ENCODE measurements at places on chromosomes 11 and 22.

DNA sequence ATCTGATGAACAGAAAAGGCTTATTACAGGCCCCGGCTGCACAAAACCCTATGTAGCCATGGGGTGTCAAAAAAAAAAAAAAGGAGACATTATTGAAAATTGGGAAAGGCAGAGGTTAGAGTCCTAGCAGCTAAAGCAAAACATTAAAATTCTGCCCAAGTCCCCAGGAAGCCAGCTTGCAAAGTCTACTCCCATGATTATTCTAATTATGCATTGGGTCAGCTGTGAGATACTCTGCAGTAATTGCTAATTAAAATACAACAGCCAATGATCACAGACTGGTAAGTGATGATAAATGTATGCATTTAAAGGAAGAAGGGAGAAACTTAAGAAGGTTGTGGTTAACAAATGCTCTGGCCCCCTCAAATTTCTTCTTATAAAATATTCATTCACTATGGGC lies 286.9 kb upstream of the PITPNB start:
- DNase-seq = no peak

DNA sequence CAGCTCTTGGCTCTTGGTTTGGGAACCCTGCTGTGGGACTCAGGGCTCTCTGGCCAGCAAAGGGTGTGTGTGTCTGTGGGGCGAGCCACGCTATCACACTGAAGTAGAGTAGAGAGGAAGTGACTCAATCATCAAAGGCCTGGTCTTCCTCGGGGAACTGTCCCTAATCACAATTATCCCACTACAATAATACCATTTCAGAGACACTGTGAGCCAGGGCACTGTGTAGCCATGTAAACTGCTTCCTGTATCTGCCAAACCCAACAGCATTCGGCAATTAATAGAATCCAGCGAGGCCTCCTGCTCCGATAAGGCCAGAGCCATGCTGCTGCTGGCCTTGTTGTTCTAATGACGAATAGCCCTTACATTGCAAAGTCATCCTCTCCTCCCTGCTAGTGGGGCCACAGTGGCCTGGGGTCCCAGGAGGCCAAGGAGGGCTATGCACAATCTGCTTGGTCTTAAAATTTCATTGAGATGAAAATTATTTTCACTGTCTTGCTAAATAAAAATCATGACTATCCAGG lies 49.8 kb upstream of the LMO2 start:
- no peak for DNase-seq

- DNase-seq = no peak
These were observed 2.9 kb downstream of the CLCF1 start for GRCh38 chr11:67370351-67371076.

- DNase-seq = no peak
These were observed 150.6 kb upstream of the CCDC179 start for GRCh38 chr11:23010790-23011335.

GRCh38 chr11:134399293-134399654 lies 12.8 kb downstream of the B3GAT1 start:
- DNase-seq = no peak

DNA sequence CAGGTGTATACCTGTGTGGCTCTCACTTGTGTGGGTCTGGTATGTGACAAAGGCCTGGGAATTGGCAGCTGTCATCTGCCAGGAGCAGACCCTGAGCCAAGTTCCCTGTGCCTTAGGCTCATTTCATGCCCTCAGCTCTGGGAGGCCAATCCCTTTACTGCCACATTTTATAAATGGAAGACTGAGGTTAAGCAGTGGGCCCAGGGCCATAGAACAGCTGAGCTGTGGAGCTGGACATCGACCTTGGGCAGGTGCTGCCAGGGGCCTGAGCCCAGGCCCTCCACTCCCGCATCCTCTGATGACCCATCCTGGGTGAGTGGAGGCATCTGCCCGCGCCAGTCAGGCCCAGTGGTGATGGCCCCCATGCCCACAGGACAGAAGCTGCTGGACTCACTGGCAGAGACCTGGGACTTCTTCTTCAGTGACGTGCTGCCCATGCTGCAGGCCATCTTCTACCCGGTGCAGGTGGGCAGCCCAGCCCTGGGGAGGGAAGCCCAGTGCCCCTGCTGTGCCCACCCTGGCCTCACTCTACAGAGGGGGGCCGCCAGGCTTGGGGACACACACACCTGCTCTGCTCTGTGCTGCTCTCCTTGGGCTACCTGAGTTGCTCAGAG lies 20.9 kb upstream of the ARHGAP8 start:
- no peak for DNase-seq

DNA sequence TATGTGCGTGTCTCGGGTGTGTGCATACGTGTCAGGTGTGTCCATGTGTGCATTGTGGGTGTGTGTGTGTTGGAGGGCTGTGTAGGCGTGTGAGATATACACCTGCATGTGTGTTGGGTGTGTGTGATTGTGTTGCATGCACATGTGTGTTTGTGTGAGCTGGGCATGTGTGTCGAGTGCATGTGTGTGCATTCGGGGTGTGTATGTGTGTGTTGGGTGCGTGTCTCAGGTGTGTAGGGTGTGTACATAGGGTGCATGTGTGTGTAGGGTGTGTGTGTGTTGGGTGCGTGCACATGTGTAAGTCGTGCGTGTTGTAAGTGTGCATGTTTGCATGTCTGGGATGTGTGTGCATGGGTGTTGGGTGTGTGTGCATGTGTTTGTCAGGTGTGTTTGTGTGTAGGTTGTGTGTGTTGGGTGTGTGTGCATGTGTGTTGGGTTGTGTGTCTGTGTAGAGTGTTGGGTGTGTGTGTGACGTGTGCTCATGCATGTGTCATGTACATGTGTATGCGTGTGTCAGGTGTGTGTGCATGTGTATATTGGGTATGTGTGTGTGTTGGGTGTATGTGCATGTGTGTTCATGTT lies 4.1 kb downstream of the MUC6 start:
- DNase-seq = no peak

DNA sequence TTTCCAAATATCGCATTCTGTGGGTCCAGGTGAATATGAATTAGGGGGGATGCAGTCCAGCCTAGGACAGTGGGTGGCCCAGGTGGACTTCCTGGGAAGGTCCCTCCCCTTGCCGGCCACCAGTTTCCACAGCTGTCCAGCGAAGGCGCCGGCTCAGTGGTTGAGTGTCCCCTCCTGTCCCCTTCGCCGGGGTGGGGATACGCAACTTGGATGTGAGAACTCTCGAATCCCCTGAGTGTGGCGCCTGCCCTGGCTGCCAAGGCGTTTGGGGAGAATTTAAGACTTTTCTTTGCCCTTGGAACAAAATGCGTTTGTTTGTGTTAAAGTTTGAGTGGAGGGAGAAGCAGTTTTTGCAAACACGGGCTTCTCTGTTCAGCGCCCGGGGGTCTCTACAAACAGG lies 123.7 kb downstream of the KCNQ1OT1 start:
- DNase-seq = no peak

GRCh38 chr22:25045159-25045558 lies 92.6 kb downstream of the KIAA1671 start:
- no peak for DNase-seq

DNA sequence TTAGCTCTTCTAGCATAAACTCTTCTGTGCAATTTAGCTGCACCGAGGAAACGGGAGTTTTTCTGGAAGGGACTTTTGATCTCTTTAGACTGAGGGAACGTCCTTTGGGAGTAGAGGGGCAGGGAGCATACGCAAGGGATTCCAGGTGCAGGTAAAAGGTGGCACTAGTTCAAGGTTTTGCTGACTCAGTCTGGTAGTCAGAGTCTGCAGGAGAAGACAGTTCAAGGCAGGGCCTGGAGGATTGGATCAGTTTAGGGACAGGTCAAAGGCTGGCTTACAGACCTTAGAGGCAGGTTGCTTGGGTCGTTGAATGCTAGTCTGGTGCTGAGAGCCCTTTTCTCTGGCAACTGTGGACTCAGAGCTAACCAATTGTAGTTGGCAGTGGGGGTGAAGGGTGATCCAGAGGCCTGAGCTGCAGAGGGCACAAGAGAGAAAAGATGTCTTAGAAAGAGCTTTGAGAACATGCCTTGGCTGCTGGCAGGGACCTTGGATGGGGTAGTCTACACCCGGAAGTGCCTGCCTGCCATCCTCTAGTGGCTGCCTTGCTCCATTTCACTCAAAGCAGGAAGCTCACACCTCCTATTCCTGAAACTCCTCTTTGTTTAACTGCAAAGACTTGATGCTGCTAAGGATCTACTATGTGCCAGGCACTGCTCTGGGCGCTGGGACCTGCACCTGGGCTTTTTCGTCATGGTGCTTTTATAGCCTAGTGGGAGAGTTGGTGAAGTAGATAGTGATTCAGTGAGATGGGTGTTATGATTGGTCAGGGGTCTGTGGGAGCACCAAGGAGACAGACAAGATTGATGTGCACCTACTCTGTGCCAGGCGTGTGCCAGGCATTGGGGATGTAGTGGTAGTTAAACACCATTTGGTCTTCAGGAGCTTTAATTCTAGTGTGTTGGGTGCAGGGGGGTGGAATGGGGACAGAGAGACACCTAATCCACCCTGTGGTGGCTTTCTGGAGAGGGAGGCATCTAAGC lies 17.1 kb downstream of the MIAT start:
- peak; percentile 29 for DNase-seq

GRCh38 chr22:24410110-24410856 lies 17.1 kb upstream of the ADORA2A start:
- no peak for DNase-seq

GRCh38 chr22:46954781-46955180 lies 192.3 kb downstream of the TBC1D22A start:
- DNase-seq = no peak

DNA sequence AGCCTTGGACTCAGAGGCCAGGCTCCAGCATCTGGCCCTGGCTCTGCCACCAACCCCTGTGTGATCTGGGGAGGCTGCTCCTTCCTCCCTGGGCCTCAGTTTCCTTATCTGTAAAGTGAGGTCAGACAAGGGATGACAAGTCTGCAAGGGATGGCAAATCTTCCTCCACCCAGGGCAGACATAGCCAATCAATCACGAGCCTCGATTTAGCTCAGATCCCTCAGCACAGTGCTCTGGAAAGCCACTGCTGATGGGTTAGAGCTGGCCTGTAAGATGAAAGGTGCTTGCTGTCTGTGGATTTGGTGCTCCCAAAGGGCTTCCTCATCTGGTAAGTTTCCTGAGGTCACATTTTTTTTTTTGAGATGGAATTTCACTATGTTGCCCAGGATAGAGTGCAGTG lies 20.2 kb downstream of the NPTXR start:
- no peak for DNase-seq

- DNase-seq = no peak
These were observed 109.1 kb upstream of the TIMP3 start for GRCh38 chr22:32692371-32692770.

DNA sequence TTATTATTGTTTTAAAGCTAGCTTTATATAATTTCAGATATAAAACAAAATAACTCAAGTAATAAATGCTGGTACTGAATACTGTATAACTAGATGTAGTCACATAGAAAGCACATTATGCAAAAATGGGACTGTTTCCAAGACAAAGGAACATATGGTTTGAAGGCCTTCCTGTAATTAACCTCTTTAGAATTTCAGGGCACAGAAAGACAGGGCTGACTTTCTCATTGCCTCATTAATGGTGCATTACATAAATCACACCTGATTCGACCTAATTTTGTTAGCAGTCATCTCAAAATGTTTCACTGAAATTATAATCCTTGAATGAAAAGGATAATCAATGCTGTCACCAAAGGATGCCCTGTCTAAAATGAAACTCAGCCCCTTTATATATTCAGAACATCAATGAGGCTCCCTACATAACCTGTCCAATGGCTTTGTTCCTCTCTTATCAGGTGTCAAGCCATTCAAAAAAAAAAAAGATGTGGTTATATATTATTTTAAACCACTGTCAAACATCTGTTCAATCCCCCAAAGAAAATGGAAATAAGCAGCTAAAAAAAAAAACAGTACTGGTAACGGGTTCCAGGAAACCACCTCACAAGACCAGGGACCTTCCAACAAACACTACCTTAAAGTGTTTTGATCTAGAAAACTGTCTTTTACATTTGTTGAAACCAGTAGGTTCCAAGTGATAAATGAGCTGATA lies 77.4 kb downstream of the FAM168A start:
- no peak for DNase-seq

- DNase-seq = no peak
These were observed 70.8 kb downstream of the KCNQ1 start for GRCh38 chr11:2515401-2516275.

- DNase-seq = no peak
These were observed 269.3 kb upstream of the MPPED2 start for GRCh38 chr11:30855383-30856006.

DNA sequence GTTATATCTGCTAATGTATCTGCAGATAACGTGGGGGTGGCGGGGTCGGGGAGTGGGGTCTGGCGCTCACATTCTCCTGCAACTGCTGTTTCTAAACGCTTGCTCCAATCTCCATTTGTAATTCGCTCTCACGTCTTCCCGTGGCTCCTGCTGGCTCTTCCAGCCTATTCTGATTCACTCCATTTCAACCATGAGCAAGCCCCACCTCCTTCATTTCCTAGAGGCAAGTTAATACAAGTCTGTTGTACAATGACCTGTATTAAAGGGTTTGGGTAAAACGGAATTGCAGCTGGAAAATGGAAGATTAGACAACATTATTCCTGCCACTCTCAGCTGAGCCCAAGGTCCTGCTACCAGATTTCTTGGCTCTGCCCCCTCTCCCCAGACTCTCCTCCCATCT lies 132.3 kb downstream of the CSNK2A3 start:
- DNase-seq = no peak

- no peak for DNase-seq
These were observed 41.3 kb downstream of the LRRC32 start for GRCh38 chr11:76629116-76629852.

DNA sequence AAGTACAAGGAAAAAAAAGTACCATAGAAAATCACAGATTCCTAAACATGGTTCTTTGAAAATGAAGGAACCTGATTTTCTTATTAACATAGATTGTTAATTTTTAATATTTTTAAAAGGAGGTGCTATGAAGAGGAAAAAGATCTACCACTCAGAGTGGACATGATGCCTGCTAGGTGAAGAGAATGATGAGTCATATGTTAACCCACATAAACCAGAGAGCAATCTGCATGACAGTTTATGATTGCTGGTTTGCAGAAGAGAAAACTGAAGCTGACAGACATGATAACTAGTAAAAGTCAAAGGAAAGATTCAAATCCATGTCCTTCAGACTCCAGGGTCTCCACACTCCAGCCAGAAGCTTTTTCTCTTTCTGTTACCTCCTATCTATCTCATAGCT lies 1231.7 kb downstream of the LRRC4C start:
- no peak for DNase-seq

- DNase-seq = no peak
These were observed 408.2 kb downstream of the MN1 start for GRCh38 chr22:27393371-27393770.

- DNase-seq = no peak
These were observed 274.1 kb downstream of the MIAT start for GRCh38 chr22:26931471-26931870.

DNA sequence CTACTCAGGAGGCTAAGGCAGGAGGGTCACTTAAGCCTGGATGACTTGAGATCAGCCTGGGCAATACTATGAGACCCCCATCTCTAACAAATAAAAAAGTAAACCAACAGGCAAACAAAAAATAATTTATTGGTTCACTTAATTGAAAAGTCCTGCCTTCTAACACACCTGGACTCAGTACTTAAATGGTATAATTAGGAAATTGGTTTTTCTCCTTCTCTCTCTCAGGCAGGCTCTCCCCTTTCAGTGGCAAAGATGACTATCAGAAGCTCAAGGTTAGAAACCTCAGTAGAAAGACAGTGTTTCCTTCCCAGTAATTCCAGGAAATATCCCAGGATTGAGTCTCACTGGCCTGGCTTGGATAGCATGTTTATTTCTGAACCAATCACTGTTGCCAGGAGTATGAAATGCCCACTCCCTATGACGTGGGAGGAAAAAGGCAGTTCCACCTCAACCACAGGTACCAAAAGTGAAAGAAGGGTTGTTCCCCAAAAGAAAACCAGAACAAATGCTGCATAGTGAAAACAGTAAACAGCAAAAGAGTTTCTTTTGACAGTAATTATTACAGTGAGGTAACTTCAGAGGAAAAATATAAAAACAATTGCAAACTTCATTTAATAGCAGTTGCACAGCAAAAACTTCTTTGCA lies 56.3 kb upstream of the SOX6 start:
- DNase-seq = no peak

All from activated CD4-positive, alpha-beta T cell treated with anti-CD3 and anti-CD28 coated beads, Interleukin-2, amount 50 U/mL, for 1 hour (primary cell).